Left renal pelvis (tissue), 4 donors: ENCODE measurements at places on chromosomes 6 and 20. TPM values are rescaled to one million over a fixed set of nuclear protein-coding genes. Genes with fewer than 3 reads are reported as not detected.

- no peak for DNase-seq
Measured at GRCh38 chr6:114068116-114068515, 97.2 kb upstream of the HDAC2 start.

DNA sequence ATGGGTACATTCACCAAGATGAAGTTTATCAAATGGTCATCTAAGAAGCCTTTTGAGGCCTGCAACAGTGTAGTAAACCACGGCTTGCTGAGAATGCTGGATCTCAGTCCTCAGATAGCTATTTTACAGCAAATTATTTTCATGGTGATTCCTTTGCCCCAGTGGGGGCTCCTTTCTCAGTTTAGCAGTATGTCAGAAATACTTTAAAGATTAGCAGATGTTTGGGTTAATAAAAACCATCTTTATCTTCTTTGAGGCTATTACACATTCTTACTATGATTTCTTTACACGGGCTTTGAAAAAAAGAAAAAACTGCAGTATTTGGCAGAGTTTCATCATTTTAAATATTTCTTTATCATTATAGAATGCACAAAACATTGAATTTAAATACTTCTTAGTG, 10.7 kb downstream of the MYLIP start:
- no peak for DNase-seq

GRCh38 chr6:14875481-14876063, 370.3 kb upstream of the JARID2 start:
- DNase-seq, result no peak

DNA sequence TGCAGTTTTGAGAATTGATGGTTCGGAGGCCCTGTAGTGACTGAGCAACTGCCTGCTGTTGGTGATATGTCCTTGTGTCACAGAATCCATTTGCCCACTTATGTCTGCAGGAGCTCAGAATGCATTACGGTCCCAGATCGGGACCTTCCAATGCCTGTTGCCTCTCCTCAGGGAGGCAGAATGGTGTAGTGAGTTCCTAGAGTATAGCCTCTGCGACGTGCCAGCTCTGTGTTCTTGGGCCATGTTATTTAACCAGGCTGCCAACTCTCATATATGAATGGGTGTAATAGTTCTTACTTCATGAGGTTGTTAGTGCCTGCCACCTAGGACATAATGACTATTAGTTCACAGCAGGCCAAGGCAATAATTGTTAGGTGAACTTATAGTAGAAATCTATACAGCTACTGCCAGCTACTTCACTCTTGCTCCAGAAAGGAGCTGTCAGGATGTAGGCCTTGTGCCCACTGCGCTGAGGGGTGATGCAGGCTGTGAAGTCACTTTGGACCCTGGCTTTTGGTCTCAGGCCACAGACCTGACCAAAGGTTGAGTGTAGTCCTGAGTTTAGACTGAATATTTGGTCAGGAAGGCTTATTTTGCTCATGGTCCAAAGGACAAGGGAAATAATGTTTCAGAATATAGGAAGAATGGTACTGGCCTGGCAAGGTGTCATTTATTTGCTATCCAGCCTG, 82.1 kb downstream of the ASXL1 start:
- no peak for DNase-seq

GRCh38 chr20:49854190-49854875, 41.7 kb downstream of the SLC9A8 start:
- DNase-seq, result no peak

The EFCAB8 gene
- 0.20 TPM for polyA plus RNA-seq

- no peak for DNase-seq
Measured at GRCh38 chr6:43506171-43506570, 4.0 kb downstream of the LRRC73 start.

GRCh38 chr6:136656121-136656520, 105.9 kb upstream of the MAP7 start:
- DNase-seq, result no peak

The ULBP2 gene
- 0.33 TPM for polyA plus RNA-seq

GRCh38 chr6:1424306-1424927, 35.0 kb downstream of the FOXF2 start:
- no peak for DNase-seq

The PABPC1L gene
- polyA plus RNA-seq, result 31.1 TPM

DNA sequence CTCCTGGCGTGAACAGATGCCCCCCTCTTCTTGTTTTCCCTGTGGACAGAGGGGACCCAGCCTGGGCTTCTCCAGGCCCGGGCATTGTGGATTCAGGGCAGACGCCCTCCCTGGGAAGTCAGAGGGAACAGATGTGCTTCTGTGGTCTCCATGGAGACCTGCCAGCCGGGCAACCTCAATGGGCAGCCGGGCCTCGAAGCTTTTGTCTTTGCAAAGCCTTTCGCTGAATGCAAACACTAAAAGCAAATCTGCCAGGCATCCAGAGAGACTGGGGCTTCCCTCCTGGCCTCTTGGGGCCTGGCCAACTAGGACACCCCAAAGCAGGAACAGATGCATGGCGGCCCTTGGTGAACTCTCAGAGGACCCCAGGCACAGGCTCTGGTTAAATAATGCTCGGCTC, 370.0 kb upstream of the SULF2 start:
- no peak for DNase-seq

DNA sequence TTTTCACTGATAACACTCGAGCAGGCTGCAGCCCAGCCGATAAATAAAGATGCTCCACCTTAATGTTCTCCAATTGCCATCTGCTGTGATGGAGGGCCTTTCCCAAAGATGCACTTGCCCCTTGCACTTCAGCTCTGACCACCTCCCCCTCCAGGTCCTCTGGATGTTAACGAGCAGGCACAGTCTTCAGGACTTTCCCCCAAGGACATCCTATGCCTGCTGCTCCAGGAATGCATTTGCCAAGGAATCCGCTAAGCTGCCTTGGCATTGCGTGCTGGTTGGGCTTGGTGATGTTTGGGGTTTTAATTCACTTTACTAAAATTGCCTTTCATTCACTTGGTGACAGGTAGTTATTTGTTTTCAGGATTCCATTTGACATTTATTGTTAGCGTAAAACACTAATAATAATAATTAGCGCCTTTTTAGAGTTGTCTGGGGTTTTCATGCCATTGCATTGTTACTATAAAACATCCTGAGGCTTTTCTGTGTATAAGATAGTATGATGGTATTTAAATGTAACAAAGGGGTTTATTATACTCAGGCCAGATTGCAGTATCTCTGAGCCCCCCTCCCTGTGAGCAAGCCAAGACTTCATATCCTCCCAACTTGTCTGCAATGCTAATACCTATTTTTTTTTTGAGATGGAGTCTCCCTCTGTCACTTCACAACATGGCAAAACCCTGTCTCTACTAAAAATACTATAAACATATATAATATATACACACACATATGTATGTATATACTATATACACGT, 66.7 kb upstream of the TSHZ2 start:
- no peak for DNase-seq

The EBF4 gene
- polyA plus RNA-seq, result 44.5 TPM

The TRIM38 gene
- polyA plus RNA-seq, result 10.7 TPM

DNA sequence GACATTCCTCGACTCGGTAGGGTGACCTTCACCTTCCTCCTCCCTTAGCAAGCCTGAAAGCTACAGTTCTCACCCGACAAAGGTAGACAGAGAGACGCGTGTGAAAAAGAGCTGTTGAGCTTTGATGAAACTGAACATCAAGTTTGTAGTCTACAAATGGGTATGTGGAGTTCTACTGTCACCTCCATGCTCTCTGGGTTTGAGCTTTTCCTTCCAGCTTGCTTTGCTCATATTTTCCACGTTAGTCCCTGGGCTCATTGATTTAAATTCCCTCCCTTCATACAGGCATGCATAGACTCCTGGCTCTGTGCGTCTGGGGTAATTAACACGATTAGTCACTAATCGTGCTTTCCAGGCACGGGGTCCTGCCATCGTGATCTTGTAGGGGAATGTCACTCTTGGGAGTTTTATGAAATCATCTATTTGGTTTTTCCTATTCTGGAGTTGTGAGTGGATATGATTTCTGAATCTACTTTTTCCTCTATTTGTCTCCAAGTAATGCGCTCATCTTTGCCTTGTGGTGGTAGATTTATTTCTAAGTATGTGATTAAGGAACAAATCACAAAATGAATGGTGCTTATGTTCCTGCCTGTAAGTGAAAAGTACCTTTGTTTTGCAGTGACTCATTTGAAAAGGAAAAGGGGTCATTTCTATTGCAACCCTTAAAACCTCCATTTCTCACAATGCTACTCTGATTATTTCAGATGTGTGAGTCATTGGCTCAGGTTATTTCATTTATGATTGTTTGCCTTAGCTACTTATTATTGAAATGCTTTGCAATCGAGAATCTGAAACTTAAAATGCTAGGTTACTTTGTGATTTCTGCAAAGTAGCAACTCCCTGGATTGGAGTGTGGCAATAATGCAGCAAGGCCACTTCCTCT, 154.6 kb downstream of the ZDHHC14 start:
- no peak for DNase-seq

The ARMC2 gene
- polyA plus RNA-seq, result 14.0 TPM

The PRSS16 gene
- 0.27 TPM for polyA plus RNA-seq

The PDYN gene
- polyA plus RNA-seq, result 0.26 TPM

DNA sequence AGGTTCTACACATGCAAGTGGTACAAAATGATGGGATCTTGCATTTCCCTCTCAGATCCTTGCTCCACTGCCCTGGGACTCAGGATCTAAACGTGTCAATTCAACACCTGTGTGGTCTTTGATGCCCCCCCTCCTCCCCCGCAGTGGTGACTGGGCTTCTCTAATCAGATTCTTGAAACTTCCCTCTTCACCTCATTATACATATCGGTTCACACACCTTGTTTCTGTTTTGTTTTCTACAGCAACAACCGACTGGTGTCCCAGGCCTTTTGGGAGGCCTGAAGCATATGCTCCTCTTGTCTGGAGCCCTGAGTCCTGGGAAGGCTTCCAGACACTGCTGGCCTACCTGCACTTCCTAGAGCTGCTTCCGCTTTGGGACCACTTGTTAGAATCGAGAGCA, 20.0 kb downstream of the SAMD3 start:
- no peak for DNase-seq

The ERMARD gene
- polyA plus RNA-seq, result 35.3 TPM

The PCSK2 gene
- polyA plus RNA-seq, result 1.1 TPM

The HMGCLL1 gene
- polyA plus RNA-seq, result 13.5 TPM
